ENCODE measurements at places on chromosomes 11 and 22. TPM values are rescaled to one million over a fixed set of nuclear protein-coding genes. Genes with fewer than 3 reads are reported as not detected.

The OR51E2 gene
- not detected for total RNA-seq

The MAPK8IP2 gene
- total RNA-seq: 38.4 TPM

The PKNOX2 gene
- not detected for total RNA-seq

The HSPB2 gene
- not detected for total RNA-seq

The GAL3ST3 gene
- not detected for total RNA-seq

The CCDC15 gene
- 2.8 TPM for total RNA-seq

The MYOD1 gene
- not detected for total RNA-seq

The KIF18A gene
- total RNA-seq: 20.8 TPM

DNA sequence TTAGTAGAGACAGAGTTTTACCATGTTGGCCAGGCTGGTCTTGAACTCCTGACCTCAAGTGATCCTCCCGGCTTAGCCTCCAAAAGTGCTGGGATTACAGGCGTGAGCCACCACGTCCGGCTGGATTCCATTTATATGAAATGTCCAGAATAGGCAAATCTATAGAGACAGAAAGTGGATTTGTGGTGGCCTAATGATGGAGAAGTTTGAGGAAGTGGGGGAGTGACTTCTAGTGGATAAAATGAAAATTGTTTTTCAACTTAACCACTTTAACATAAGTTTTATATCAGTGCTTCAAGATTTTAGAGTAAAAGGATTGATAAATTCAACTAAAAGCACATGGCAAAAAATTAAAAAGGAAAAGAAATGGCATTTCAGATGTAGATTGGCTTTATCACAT, 66.2 kb downstream of the HIPK3 start:
- DNase-seq: no peak

DNA sequence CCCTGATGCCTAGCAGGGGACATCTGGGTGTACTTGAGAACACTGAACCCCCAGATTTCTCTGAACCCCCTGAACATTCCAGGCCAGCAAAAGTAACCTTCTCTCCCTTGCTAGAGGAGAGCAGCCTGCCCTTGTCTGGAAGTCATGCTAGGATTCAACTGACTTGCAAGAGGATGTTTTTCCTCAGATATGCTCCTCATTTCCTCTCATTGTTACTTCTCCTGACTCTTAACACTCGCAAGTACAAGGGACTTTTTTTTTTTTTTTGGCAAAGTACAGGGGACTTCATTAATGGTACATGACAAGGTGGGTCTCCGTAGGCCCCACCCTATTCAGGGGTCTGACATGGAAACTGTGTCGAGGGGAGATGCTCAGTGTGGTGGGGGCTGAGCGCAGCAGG, 6.3 kb upstream of the MCHR1 start:
- DNase-seq: no peak

GRCh38 chr22:23219317-23219716, 39.0 kb downstream of the BCR start:
- DNase-seq: no peak

DNA sequence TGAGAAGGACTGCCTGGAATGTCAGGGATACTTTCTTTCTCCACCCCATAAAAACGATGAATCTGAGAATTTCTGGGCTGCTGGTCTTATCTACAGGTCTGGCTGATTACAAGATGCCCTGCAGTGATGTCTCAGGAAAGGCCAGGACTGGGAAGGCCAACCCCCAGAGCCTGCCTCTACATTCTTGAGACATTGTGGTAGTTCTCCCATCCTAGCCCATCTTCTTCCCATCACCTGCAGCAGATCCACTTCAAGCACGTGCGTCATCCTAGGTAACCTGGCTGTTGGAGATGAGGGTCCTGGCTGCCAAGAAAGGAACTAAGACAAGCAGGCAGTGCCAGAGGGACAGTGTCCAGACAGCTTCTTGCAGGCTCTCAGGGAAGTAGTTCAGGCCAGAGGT, 44.1 kb upstream of the E2F8 start:
- DNase-seq: no peak

GRCh38 chr11:117625237-117625636, 171.8 kb downstream of the DSCAML1 start:
- DNase-seq: no peak

- DNase-seq: no peak
Measured at GRCh38 chr11:126411971-126412381, 56.5 kb downstream of the ST3GAL4 start.

DNA sequence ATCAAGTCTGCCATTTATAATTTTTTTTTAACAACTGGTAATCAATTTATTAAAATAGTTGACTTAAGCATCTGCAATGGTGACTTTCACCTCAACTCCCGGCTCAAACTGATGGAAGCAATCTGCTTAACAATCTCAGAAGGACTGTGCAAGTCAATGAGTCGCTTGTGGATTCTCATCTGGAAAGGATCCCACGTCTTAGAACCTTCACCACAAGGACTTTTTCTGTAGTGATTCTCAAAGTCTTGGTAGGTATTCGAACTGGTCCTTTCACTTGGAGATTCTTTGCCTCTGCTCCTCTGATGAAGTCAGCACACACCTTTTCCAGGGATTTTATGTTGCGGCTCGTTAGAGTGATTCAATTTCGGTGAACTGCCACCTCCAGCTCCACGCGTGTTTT, 7.3 kb downstream of the RSF1 start:
- no peak for DNase-seq

- peak; percentile 17 for DNase-seq
Measured at GRCh38 chr11:124800226-124800929, at the start of gene MSANTD2. Gene MSANTD2, minus strand, starts transcription at chr11:124800406. Its CDS starts 26 bp downstream, at chr11:124800380.

- no peak for DNase-seq
Measured at GRCh38 chr11:1176224-1177019, 18.7 kb downstream of the MUC5AC start.

GRCh38 chr11:1878137-1879031, 13.3 kb downstream of the PRR33 start:
- no peak for DNase-seq

All from Panc1 (cell line).